Activated B cell treated with CpG ODN at 0.5 μM for 24 hours (primary cell): ENCODE measurements at places on chromosomes 5 and 9.

DNA sequence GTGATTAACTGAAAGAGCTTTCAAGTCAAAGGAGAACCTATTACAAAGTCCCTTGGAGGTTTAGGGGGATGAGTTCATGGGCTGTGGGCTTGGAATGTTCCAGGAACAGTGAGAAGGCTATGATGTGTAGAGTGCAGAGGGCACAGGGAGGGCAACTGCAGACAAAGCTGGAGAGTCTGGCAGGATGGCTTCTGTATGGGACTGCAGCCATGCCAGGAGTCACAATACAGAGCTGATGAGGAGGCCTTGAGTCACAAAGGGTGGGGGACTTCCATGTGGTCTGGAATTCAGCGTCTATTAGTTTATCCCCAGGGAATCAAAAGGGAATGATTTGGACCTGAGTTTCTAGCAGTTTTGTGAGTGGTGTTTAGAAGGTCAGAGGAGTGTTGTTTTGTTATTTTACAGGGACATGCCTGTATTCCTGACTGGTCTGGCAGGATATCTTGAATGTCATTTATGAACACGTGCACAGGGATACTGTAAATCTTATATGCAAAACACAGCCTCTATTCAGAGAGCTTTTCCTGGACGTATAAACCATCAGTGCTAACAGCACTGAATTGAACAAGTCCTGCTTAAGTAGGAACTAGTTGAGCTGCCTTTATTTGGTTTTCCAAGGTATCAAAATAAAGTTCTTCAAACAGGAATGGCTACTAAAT lies 14.3 kb upstream of the TEK start:
- no peak for DNase-seq

DNA sequence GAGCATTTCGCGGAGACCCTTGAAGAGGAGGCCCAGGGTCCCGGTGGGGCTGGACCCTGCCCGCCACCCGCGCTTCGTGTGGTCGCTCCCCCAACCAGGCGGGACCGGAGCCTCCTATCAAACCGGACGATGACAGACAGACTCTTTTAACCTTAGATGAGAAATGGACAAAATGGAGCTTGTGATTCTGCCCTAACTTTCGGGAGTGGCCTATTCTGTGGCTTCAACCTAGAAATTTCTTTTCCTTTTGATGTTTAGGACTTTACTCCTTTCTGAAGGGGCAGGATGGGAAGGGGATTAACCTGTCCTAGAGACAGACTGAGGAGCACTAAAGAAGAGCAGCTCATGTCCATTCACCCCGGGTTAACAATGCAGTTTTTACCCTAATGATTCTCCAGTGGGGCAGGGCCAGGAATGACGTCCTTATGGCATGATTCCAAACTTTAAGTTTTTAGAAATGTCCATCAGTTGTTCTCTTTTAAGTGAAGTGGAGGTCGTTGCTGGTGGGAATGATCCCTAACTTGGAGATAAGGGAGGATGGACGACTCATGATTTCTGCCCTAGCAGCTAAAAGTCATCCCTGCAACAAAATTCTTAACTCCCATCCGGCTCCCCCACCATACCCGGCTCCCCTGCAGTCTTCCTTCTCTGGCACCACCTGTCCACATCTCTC lies 1.0 kb downstream of the NIPSNAP3A start:
- no peak for DNase-seq

DNA sequence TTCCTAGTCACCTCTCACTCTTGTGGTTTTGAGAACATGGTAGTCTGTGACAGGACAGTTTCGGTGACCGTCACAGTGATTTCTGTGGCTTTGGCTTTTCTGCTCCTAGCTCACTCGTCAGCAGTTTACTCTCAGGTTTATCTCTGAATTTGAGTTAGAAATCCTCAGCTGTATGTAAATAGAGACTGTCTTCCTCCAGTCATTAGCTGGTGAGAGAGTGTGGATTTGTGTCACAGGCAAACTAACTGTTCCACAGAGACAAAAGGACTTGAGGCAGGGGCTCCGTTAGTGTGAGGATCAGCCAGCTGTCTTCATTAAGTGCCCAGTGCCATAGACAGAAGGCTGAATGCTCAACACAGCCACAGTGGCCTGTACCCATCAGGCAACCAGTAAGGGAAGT lies 131.4 kb downstream of the CD180 start:
- no peak for DNase-seq

GRCh38 chr5:141753143-141753970 lies 71.3 kb upstream of the ARAP3 start:
- DNase-seq = no peak

DNA sequence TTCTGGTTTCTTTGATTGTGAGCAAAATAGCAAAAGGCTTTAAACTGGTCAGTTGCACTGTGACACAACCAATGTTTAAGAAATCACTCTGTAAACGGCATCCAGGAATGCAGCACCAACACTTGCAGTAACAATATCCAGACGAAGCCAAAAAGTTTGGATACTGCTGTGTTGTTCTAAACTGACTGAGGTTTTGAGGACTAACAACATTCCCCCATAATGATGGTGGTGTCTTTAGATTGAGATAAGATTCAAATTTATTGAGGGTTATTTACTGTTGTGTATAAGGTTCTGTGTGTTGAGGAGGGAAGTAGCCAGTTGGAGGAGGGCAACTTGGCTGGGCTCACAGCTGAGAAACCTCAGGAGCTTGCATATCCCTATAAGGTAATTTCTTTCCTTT lies 353.6 kb downstream of the BNC2 start:
- DNase-seq = no peak

DNA sequence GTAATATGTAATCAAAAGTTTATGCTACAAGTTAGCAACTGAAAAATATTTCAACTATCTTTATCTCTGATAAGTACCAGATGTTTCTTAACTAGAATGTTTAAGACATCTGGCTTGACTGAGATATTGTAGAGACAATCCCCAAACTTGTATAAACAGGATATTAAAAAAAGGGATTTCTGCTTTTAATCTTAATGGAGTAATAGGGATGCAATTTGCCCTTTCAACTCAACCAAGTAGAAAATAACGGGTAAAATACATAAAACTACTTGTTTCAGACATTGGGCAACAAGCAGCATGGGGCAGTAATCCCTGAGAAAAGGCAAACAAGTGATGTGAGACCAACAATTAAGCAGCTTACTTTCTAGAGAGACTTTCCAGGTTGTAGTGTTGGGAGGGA lies 9.4 kb upstream of the ADAMTS12 start:
- DNase-seq = no peak

- no peak for DNase-seq
These were observed 199.7 kb downstream of the ARHGEF28 start for GRCh38 chr5:73825736-73826135.

DNA sequence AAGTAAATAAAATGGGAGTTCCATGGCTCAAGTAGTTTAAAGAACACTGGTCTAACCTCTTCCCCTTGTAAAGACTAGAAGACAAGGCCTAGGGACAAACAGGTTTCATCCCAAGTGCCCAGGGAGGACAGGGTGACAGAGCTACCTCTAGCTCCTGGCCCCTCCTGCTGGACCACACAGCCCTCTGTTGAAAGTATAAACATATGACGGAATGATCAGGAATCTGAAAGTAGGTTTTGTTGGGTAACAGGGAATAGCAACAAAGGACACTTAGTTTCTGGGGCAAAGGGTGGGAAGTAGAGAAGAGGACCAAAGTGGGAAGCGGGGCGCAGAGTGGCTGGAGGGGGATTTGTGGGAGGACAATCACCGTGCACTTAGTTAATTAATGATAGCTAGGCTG lies 67.0 kb upstream of the DAB2IP start:
- no peak for DNase-seq

DNA sequence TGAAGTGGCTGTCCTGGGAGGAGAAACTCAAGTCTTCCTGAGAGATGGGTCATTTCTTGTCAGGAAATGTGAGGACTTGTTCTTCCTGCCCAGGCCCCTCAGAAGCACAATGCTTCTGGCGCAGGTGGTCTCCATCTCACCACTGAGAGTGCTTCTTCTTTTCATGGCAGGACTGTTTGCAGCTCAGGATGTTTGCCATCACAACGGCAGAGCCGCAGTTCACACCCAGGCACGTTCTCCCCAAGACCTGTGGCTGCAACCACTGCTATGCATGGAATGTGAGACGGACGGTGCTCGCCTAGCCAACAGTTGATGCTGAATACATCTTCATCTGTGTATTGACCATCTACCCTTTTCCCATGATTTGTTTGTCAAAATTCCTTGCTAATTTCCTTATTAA lies 216.3 kb downstream of the GADD45G start:
- no peak for DNase-seq
